WTC11 (cell line): ENCODE measurements at places on chromosomes 7 and 10. TPM values are rescaled to one million over a fixed set of nuclear protein-coding genes. Genes with fewer than 3 reads are reported as not detected.

The GAD2 gene
- 1.4 to 2.7 TPM (median 1.7 TPM) in 3 replicates for total RNA-seq

The ADAM12 gene
- total RNA-seq, result 0.22 to 0.46 TPM (median 0.34 TPM) in 3 replicates

The CUZD1 gene
- total RNA-seq, result 3.5 to 4.4 TPM (median 3.8 TPM) in 3 replicates

The CLEC2L gene
- total RNA-seq, result 0.13 to 0.69 TPM (median 0.44 TPM) in 3 replicates

The IGF2BP3 gene
- total RNA-seq, result 129 to 165 TPM (median 164 TPM) in 3 replicates

The TAS2R4 gene
- 0.41 to 1.1 TPM (median 0.72 TPM) in 3 replicates for total RNA-seq

The FEZF1 gene
- total RNA-seq, result 11.1 to 20.0 TPM (median 11.6 TPM) in 3 replicates

The MUC12 gene
- 5.7 to 6.5 TPM (median 5.8 TPM) in 3 replicates for total RNA-seq

The MMRN2 gene
- 1.7 to 2.8 TPM (median 2.4 TPM) in 3 replicates for total RNA-seq

The KCND2 gene
- total RNA-seq, result 4.6 to 6.7 TPM (median 6.2 TPM) in 3 replicates

The PNPLA8 gene
- 11.1 to 12.4 TPM (median 11.4 TPM) in 3 replicates for total RNA-seq

The METTL2B gene
- total RNA-seq, result 38.6 to 40.4 TPM (median 39.6 TPM) in 3 replicates

The NPSR1 gene
- not detected in 3 replicates for total RNA-seq

The AGFG2 gene
- 6.4 to 7.4 TPM (median 7.4 TPM) in 3 replicates for total RNA-seq

The DCLRE1A gene
- total RNA-seq, result 10.5 to 11.8 TPM (median 11.3 TPM) in 3 replicates

The NEURL1 gene
- 0.66 to 1.2 TPM (median 0.99 TPM) in 3 replicates for total RNA-seq

The CACNB2 gene
- total RNA-seq, result 3.2 to 4.4 TPM (median 3.3 TPM) in 3 replicates

The ALOX5 gene
- total RNA-seq, result 3.4 to 4.9 TPM (median 4.4 TPM) in 3 replicates

The HMX3 gene
- 0.23 TPM in 1 of 3 replicates, not detected in the others for total RNA-seq

The GALNT17 gene
- total RNA-seq, result 61.1 to 70.0 TPM (median 67.9 TPM) in 3 replicates

The ZMYND11 gene
- total RNA-seq, result 19.2 to 22.3 TPM (median 19.7 TPM) in 3 replicates

The GPC2 gene
- total RNA-seq, result 52.1 to 63.9 TPM (median 63.0 TPM) in 3 replicates

The TBC1D12 gene
- total RNA-seq, result 2.2 to 3.1 TPM (median 2.6 TPM) in 3 replicates

The SFMBT2 gene
- 10.9 to 14.3 TPM (median 12.0 TPM) in 3 replicates for total RNA-seq

The RPA3 gene
- 97.8 to 119 TPM (median 110 TPM) in 3 replicates for total RNA-seq

The TMEM130 gene
- total RNA-seq, result 1.9 to 3.3 TPM (median 3.2 TPM) in 3 replicates

The ASAH2 gene
- 2.3 to 5.9 TPM (median 4.1 TPM) in 3 replicates for total RNA-seq

The CDC14C gene
- total RNA-seq, result 0.07 TPM in 1 of 3 replicates, not detected in the others
